ENCODE measurements at places on chromosomes 12 and 14. TPM values are rescaled to one million over a fixed set of nuclear protein-coding genes. Genes with fewer than 3 reads are reported as not detected.

The CCDC91 gene
- total RNA-seq, result 23.3 TPM

The TPPP2 gene
- not detected for total RNA-seq

The KLHDC2 gene
- total RNA-seq, result 33.1 TPM

The PKP2 gene
- 2.1 TPM for total RNA-seq

The ADAM21 gene
- total RNA-seq, result not detected

The ALX1 gene
- 5.6 TPM for total RNA-seq

The POP5 gene
- 54.6 TPM for total RNA-seq

The HCAR2 gene
- total RNA-seq, result 0.78 TPM

The LACRT gene
- total RNA-seq, result not detected
